ENCODE measurements at places on chromosomes 3 and 15.

DNA sequence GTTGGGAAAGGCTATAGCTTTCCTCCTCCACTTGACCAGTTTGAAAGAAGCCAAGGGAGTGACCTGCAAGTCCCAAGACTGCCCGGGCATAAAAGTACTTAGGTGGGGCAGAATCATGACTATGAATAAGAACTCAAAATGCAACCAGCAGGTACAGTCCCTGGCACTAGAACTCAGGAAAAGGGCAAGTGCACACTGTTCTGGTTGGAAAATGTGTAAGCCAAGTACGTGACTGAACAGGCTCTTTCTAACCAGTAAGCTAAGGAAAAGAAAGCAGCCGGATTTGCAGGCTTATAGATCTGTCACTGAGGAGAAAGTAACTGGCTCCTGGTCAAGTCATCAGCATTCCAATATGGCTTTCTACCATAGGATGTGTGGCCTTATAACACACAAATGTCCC lies 101.2 kb upstream of the SLC4A7 start:
- no peak for DNase-seq

DNA sequence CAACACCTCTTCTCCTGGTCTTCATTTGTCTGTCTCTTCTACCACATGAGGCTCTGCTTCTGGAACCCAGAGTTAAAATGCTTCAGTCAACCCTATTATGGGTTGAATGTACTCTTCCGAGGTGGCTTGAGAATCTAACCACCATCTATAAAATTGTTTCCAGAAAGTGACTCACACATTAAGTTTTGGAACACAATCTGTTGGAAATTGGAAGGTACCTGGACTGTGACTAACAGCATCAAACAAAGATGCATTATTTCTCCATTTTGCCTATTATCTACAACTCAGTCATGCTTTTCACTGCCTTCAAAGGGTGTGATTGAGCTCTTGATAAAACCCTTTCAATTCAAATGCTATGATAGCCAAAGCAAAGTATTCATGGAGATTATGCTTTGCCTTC lies 499.0 kb upstream of the SEMA6D start:
- DNase-seq = no peak

DNA sequence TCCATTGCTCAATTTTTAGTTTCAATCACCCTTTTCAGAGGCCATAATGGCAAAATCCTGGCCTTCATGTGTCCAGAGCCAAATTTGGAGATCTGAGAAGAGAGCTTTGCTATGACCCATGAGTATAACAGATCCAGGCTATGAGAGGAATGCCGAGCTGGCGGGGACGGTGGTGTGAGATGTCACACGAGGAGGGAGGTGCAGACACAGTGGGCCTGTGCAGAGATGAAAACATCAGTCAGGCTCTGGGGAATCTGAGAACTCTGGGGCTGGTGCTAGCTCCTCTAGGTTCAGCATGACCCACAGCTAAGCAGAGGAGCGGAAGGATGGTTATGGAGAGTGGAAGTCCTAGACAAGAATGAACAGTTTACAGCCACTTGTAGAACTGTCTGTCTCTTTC lies 398.3 kb upstream of the ATP10A start:
- DNase-seq = no peak

GRCh38 chr3:62625268-62625667 lies 249.9 kb downstream of the CADPS start:
- no peak for DNase-seq

DNA sequence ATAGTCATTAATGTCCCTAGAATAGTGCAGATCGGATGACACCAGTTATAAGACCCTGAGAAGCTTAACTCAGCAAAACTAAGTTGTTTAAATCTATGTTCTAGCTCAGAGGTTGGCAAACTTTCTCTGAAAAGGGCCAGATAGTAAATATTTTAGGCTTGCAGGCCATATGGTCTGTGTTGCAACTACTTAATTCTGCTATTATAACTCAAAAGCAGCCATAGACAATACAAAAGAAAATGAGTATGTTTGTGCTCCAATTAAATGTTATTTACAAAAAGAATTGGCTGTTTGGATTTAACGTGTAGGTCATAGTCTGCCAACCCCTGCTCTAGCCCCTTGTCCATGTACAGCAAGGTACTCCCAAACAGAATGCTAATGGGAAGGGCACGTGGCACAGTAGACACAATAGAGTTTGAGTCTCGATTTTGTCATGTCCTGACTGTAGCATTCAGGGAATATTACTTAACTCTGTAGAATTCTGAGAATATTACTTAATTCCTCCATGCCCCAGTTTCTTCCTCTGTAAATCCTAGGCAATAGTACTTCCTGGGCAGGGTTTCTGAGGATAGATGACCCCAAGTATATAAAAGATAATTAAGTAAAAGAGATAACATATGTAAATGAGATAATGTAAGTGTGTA lies 70.5 kb upstream of the ATP2C1 start:
- DNase-seq = no peak

DNA sequence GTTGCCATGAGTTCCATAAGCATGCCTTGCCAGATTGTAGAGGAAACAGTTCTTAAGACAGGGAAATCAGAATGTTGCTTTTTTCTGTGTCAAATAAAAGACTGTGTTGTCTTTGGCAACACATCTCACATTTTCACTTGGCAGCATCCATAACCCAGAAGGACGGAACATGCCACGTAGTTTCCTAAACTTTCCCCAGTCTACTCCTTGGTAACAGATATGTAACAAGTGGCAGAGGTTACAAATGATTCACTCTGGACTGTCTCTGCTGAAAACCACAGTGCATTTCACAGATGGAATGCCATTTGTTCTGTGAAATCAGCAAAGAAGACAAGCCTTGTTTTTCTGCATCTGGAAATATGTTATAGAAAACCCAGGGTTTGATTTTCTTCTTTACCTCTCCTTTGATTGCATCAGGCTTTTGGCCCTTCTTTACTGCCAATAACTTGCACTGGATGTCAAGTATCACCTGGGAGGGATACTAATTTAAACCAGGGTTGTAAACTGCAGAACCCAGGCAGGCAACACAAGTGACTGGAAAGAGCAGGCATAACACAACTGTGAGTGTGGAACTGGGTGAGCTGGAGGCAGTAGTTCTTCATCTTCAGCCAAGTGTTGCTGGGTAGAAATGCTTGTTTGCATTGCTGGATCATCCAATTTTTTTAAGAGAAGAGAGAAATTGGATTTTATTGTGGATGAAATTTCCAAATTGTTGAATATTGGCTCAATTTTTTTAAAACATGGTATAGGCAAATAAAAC lies 124.4 kb upstream of the FOXB1 start:
- peak; percentile 73 for DNase-seq

DNA sequence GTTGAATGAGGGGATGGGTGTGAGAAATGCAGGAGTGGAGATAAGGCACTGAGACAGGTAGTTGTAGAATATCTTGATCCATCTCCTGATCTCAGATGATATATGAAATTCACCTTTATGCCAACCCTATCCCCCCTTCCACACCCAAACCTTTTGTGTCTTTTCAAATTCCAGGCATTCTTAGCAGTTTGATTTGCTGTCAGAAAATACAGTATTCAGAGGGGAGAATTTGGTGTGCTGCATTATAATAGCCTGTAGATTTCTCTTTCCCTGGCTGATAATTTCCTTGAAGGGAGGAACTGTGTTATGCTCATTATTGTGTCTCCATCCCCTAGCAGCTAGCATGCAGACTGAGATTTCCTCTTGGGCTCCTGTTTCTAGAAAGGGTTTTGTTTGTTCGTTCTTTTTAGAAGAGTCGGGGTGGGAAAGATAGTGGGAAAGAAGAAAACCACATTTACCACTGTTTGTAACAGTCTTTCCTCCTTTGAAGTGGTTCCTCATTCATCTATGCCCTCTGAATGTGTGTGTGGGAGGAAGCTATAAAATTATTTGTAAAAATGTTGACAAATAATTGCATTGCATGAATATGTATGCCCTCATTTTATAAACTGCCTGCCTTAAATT lies 373.4 kb downstream of the DIPK2A start:
- no peak for DNase-seq

GRCh38 chr3:174208161-174208560 lies 651.0 kb upstream of the NAALADL2 start:
- DNase-seq = no peak

- DNase-seq = peak; percentile 59
Observed at GRCh38 chr3:127822041-127822681, at the start of gene MGLL. Gene MGLL (minus strand): TSS chr3:127822515. CDS start chr3:127822318, 197 bp downstream.

- DNase-seq = peak; percentile 84
Observed at GRCh38 chr15:90557186-90558084, 27.7 kb downstream of the CRTC3 start.

DNA sequence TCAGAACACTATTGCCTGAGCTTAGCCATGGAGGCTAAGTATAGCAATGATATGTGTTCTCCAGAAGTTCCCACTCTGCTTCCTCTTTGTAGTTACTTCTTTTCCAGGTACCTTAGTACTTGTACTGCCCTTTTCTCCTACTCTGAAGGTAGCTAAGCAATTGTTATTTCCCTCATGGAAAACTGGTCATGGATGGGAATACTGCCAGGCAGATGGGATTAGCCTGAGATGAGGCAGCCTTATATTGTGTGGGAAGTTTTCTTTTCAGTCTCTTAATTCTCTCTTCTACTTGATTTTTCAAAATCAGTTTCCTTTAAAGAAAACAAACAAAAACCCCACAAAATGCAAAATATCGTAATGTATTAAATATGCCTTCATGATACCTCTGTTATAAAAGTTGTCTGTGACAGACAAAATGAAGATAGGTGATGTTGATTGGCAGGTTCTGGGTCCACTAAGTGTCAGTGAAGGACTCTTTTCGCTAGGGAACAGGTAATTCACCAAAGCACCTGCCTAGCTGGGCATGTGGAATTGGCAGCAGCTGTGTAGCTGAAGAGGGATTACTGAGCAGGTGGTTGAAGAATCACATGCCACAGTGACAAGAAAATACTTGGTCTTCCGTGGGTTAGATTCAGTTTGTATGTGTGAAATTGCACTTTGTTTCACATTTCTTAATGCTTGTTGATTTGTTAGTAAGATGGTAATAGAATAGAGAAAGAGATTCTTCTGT lies 4.1 kb downstream of the ZNF609 start:
- peak; percentile 21 for DNase-seq

- DNase-seq = peak; percentile 25
Observed at GRCh38 chr3:62184559-62184958, 188.8 kb downstream of the FEZF2 start.

- DNase-seq = no peak
Observed at GRCh38 chr3:101300073-101300472, 20.3 kb downstream of the IMPG2 start.

- DNase-seq = no peak
Observed at GRCh38 chr3:63450023-63450422, 171.9 kb downstream of the SYNPR start.

- peak; percentile 48 for DNase-seq
Observed at GRCh38 chr3:101976473-101976872, 127.2 kb downstream of the NFKBIZ start.

DNA sequence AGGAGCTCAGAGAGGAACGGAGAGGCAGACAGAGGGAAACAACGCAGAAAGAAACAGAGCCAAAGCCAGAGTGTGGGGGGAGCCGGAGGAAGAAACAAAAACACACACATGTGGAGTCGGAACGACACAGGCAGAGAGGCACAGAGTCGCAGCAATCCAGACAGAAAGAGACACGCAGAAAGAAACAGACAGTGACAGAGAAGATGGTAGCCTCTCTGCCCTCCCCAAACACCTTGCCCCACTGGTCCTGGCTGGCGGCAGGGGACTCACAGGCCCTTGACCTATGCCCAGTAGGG lies 1.7 kb downstream of the NCKIPSD start:
- peak; percentile 16 for DNase-seq

- peak; percentile 19 for DNase-seq
Observed at GRCh38 chr15:80159811-80160569, 7.2 kb downstream of the FAH start.

GRCh38 chr3:51280176-51280575 lies 104.9 kb upstream of the MANF start:
- no peak for DNase-seq

GRCh38 chr15:54816401-54816800 lies 380.3 kb downstream of the RSL24D1 start:
- DNase-seq = no peak

- DNase-seq = no peak
Observed at GRCh38 chr3:128610451-128611070, 40.1 kb downstream of the RPN1 start.

DNA sequence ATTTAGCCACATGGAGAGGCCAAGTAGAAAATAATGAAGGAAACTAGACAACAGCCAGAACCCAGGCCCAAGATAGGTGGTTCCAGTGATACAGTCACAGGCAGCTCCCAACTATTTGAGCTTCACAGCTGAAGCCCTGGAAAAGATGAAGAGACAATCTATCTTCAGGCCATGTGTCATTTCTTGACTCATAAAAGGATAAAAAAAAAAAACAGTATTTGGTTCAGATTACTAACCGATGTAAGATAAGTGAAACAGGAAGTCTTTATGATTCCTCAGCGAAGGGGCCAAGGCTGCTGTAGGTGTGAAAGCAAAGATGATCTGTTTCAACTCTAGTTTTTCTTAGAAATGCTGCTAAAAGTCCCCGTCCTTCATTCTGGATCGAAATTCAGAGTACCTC lies 394.6 kb downstream of the ZNF385D start:
- DNase-seq = peak; percentile 77

- DNase-seq = no peak
Observed at GRCh38 chr3:187792521-187792920, 47.3 kb upstream of the BCL6 start.

DNA sequence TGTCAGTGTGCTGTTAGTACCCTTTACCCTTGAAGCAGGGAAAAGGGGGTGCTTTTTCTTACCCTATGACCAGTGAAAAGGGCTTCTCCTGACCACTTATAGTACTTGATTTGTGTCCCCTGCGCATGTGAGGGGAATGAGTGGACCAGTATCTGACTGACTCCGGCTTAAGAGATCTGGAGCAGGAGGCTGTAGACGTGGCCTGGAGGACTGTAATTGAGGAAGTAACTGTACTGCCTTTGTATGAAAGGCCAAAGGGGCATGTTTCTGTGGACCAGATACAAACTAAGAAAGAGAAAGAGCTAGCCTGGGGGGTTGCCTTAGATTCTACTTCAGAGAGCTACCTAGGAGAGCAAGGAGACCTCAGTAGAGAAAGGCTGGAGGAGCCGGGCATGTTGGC lies 89.9 kb upstream of the TBL1XR1 start:
- no peak for DNase-seq

- DNase-seq = no peak
Observed at GRCh38 chr15:89746386-89746780, 4.7 kb downstream of the MESP1 start.

DNA sequence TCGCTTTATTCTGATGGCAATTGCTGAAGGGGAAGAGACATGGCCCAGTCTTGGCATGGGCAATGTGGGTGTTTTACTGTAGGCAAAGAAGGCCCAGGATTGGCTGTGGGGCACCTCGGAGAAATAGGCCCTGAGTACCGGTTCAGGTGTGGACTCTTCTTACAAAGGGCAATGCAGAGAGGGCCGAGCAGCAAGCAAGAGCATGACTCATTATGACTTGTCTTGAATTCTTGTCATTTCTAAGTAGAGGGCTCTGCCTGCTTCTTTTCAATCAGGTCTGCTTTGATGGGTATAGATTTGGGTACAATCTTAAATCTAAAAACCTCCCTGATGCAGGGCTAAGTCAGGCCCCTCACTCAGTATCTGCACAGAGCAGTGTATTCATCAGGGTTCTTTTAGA lies 14.8 kb upstream of the BUB1B start:
- peak; percentile 45 for DNase-seq

Measured in EH (cell line).